ENCODE measurements at places on chromosomes 3 and 15. TPM values are rescaled to one million over a fixed set of nuclear protein-coding genes. Genes with fewer than 3 reads are reported as not detected.

The CDC25A gene
- 33.1 TPM for total RNA-seq

The TF gene
- 0.91 TPM for total RNA-seq

The CELSR3 gene
- 24.0 TPM for total RNA-seq

The ZNF80 gene
- 4.5 TPM for total RNA-seq

The FBXL2 gene
- total RNA-seq, result not detected

Measured in activated CD8-positive, alpha-beta memory T cell treated with anti-CD3 and anti-CD28 coated beads, Interleukin-2, amount 10 ng/mL, durations not matched to agents 7 days and 5 days (primary cell).